ENCODE measurements at places on chromosomes 1 and 21. TPM values are rescaled to one million over a fixed set of nuclear protein-coding genes. Genes with fewer than 3 reads are reported as not detected.

Gene TFF1
- total RNA-seq, result not detected

Gene TRNP1
- total RNA-seq, result 8.3 TPM

Gene VTCN1
- total RNA-seq, result 0.28 TPM

Gene GRHL3
- 0.25 TPM for total RNA-seq

Gene C1orf226
- 30.6 TPM for total RNA-seq

Gene KIAA0040
- 13.5 TPM for total RNA-seq

Gene LRRN2
- total RNA-seq, result 0.78 TPM

Gene TSPAN1
- 3.4 TPM for total RNA-seq

Gene HPCA
- not detected for total RNA-seq

Gene GPR52
- total RNA-seq, result 2.1 TPM

Gene GNG4
- not detected for total RNA-seq

Gene PGM1
- 127 TPM for total RNA-seq

Gene EFNA1
- 419 TPM for total RNA-seq

Gene KCNJ10
- total RNA-seq, result 0.31 TPM

Gene OR2L8
- total RNA-seq, result not detected

Gene CLIC4
- 63.6 TPM for total RNA-seq
